ENCODE measurements at places on chromosomes 4 and X.
A peak's percentile ranks its signal among the peaks of the same experiment; 100 is the strongest.

DNA sequence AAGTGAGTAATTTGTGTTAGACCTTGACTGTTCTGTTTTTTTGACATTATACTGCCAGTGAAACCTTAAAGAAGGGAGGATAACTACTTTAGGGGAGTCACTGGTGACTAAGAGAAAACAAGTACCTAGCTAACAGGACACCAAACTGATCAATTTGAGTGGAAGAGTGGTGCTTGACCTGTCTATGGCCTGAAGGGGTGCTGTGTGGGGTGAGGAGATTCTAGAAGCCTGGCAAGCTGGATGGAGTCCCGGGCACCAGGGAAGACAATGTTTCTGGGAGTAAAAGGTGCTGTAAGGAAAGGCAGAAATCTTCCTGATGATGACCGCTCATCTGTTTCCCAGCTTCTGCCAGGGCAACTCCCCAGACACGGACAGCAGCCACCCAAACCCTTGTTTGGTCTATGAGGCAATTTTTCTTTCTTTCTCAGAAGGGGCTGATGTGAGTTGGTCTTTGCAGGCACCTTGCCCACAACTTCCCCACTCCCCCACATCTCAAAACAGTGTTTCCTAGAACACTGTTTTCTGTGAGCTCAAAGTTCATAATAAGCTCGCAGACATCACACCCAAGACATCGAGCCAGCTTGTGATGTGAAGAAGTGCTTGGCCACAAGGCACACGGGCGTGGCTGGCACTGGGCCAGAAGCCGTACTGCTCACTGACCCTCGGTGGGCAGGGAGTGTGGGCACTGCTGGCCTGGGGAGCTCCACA is 4.6 kb downstream of the TXK start:
- no peak for DNase-seq

DNA sequence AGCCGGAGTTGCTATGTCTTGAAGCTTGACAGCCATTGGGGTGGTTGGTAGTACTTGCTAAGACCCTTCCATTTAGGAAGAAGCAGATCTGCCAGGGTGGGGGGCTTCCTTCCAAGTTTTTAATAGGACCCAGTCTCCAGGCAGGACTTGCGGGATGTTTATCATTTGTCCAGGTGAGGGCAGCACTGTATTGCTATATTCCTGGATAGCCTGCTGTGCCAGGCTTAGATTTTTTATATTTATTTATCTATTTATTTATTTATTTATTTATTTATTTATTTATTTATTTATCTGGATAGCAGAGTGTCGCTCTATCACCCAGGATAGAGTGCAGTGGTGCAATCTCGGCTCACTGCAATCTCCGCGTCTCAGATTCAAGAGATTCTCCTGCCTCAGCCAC is 87.4 kb upstream of the CT45A1 start:
- no peak for DNase-seq

DNA sequence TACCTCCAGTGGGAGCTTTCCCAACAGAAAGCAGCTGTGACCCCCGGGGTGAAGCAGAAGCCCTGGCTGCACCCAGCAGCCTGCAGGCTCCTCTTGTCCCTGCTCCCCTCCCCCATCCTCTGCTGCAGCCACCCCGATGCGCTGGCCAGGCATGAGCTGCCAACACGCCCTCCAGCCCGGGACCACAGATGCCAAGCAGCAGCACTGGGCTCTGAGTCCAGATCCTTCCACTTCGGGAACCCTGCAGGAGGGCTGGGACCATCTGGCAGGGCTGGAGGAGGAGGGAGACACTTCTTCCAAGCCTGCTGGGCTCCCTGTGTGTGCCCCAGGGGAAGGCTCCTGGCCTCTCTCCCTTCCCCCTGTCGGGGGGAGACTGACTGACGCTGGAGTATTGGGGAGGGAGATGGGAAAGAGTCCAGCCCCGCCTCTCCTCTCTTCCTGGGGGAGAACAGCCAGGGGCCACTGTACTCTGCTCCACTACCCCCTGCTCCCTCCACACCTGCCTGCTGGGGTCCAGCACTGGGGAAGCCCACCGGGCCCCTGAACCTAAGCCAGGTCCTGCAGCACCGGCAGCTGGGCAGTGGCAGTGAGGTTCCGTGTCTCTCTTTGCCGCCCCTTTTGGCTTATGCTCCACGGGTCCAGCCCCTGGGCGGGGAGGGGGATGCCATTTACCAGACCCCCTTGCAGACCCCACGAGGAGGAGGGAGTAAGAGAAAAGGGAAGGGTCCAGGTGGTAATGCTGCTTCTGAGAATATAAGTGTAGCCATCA is 55.7 kb downstream of the PPP2R2C start:
- peak; percentile 41 for DNase-seq

- no peak for DNase-seq
Measured at GRCh38 chr4:4856071-4857000, 3.1 kb upstream of the MSX1 start.

- DNase-seq, result no peak
Measured at GRCh38 chr4:1277667-1278665, 11.7 kb upstream of the MAEA start.

DNA sequence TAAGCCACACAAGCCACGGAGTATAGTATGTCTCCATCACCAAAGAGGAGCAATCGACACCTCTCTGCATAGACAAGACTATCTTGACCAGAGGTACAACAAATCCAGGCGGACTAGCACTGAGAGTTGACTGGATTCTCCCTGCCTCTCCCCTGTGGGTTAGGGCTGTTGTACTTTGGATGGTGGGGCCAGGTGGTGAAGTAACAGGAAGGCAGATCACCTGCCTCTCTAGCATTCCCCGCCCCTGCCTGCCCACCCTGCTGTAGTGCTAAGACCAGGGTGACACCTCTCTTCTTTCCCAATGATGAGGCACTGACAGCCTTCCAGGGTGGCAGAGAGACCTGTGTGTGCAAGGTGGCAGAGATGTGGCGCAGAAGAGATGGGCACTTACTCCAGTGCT is 47.5 kb upstream of the TRIM2 start:
- DNase-seq, result no peak

GRCh38 chr4:39975488-39976089 is 2.1 kb downstream of the PDS5A start:
- no peak for DNase-seq

- DNase-seq, result peak; percentile 63
Measured at GRCh38 chr4:39637586-39638353, 895 bp downstream of the SMIM14 start.

- no peak for DNase-seq
Measured at GRCh38 chr4:93870876-93871458, 42.4 kb downstream of the ATOH1 start.

- no peak for DNase-seq
Measured at GRCh38 chr4:121150003-121150402, 14.1 kb downstream of the TNIP3 start.

DNA sequence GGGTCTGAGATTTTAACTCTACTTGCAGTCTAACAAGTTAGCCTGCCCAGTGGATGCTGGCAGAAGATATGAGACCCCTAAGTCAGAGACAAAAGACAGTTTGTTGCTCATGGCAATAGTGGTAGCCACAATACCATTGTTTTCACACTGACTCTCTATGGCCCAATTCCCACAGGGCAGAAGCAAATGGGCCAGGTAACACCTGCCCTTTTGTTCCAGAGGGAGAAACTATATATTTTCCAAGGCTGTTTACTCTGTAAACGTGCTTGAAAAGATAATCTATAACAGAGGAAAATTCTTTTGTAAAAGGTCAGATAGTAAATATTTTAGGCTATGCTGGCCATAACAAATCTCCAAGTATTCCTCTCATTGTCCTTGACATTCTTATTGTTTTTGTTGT is 57.2 kb upstream of the NPNT start:
- no peak for DNase-seq

- peak; percentile 70 for DNase-seq
Measured at GRCh38 chr4:158410272-158410671, 111.4 kb upstream of the RXFP1 start.

- no peak for DNase-seq
Measured at GRCh38 chr4:165167650-165168049, 39.7 kb upstream of the KLHL2 start.

DNA sequence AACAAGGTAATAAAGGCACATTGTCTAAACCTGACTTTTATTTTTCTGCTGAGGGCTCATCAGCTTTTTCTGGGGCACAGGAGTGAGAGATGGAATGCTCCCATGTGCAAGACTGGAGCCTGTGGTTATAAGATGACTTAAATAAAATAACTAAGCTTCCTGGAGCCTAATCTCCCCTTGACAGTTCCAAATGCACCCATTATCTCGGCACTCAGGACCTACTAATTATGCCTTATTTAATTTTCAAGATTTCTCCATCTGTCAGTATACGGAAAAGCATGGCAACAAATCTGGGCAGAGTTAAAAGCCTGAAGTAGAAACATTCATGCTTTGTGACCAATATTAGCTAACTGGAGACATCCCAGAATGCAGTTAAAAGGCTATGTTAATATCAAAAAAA is 416.7 kb upstream of the TEX13C start:
- no peak for DNase-seq

DNA sequence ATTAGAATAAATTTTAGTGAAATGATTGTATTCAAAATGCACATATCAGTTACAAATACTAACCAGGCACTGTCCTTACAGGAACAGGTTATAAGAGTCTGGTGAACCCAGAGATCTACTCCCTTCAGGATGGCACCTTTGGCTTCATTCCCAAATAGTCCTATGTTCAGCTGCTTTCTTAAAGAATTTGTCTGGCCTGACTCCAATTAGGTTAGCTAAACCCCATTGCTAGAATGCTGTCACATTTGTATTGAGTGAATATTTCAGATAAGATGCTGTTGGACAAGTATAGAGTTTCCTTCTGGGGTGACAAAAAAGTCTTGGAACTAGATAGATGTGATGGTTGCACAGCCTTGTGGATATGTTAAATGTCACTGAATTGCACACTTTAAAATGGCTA is 69.4 kb downstream of the EFHC2 start:
- no peak for DNase-seq

GRCh38 chrX:41082783-41083182 is 2.5 kb upstream of the USP9X start:
- no peak for DNase-seq

GRCh38 chr4:166318810-166319525 is 445.9 kb downstream of the TLL1 start:
- no peak for DNase-seq

- DNase-seq, result no peak
Measured at GRCh38 chr4:16641971-16642370, 256.5 kb downstream of the LDB2 start.

DNA sequence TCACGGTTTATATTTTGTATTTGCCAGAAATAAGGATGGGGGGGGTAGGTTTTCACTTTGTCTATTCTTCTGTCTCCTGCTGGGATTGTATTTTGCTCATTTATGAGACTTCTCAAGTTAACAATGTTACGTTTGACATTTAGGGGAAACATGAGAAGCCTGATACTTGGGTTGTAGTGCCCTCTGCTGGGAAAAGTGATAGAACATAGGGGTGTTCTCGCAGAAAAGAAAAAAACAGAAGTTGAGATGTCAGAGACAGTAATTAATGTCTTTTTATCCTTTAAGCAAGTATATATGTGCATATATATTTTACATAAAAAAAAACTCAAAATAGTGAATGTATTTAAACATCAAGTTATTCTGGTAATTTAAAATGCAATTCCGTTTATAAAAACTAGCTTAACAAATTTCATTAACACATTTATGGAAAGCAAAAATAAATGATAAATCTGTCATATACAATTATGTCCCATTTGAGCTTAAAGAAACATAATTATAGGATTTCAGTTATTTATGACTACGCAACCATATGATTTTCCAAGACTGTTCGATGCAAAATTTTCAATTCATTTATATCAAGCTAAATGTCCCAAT is 46.0 kb upstream of the TMPRSS11F start:
- no peak for DNase-seq

- DNase-seq, result no peak
Measured at GRCh38 chr4:15525080-15525479, 55.4 kb downstream of the CC2D2A start.

- DNase-seq, result no peak
Measured at GRCh38 chr4:15130441-15130840, 128.2 kb downstream of the CPEB2 start.

- DNase-seq, result no peak
Measured at GRCh38 chrX:131219271-131219670, 69.8 kb downstream of the IGSF1 start.

DNA sequence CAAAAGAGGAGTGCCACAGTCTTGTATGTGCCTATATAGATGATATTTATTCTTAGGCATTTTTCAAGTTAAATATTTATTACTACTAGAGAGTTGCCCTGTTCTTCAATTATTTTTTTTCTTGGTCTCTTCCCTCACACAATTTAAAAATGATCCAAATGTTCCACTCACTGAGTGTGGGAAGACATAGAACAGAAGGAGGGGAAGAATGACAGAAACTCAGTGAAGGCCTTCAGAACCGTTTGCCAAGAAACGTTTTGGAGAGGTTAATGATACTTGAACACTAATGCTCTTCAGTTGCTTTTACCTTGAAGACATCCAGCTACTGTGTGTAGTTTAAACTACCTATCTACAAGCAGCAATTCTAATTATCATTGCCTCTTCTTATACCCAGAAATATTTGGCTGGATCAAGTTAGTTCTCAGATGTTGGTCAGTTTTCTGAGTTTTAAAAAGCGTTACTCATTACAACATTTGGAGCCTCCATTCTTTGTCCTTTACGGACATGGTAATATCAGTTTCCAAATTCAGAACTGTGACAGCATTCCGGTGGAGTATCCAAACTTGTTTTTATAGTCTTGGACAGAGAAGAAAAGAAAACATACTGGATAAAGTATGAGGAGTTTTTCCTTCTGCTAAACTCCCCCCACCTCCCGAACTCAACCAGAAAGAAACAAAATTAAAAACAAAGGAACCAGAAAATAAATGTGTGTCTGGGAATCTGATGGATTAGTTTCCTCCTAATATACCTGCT is 389.7 kb downstream of the SPRY1 start:
- DNase-seq, result no peak

- no peak for DNase-seq
Measured at GRCh38 chrX:153635788-153636668, 11.0 kb upstream of the DUSP9 start.

- DNase-seq, result no peak
Measured at GRCh38 chrX:96704629-96705028, 20.0 kb downstream of the DIAPH2 start.

DNA sequence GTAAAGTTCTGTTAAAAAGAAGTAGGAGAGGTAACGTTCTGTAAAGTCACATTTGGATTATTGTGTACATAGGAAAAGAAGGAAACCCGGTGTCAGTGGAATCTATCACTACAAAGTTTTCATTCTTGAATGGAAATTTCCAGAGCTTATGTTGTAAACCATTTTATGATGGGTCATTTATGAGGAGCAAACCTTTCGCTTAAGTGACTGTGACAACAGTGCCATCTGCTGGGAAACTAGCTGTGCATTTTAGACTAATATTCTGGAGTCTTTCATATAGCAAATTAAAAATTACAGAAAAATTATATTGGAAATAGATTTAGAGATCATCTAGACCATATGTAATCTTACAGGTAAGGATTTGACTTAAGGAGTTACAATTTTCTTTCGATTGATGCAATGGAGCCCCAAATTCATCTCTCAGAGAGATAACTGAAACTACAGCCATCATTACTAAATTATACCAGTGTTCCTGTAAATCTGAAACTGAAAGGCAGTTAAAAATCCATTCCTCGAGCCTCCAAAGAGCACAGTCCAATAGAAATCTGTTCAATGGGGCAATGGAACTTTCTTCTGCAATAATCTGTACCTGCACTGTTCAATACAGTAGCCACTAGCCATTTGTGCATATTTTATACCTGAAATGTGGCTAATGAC is 26.9 kb downstream of the ASB9 start:
- peak; percentile 71 for DNase-seq

GRCh38 chrX:147602176-147602696 is 309.5 kb upstream of the FMR1 start:
- DNase-seq, result no peak

- DNase-seq, result no peak
Measured at GRCh38 chrX:93977641-93978040, 303.6 kb downstream of the FAM133A start.

Data from T47D (cell line).